Activated naive CD8-positive, alpha-beta T cell treated with anti-CD3 and anti-CD28 coated beads for 36 hours (primary cell): ENCODE measurements at places on chromosomes 6 and 20.

DNA sequence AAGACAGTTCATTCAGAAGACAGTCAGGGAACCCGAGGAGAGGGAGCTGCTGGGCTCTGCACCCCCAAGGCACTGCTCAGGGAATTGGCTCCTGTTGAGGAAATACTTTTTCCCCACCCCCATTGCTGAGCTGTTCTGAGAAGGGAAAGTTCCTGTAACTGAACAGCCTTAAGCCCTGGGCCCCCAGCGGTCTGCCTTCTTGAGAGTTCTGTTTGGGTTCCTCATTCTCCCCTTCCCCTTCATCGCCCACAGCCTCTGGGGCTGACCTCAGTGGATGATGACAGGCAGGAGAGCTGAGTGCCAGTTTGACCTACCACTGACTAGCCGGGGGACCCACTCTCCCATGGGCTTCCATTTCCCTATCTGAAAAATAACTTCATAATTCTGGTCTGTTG is 10.7 kb downstream of the HCK start:
- DNase-seq = no peak

GRCh38 chr6:98928688-98929087 is 19.1 kb downstream of the FBXL4 start:
- no peak for DNase-seq

- DNase-seq = no peak
These were observed 39.5 kb upstream of the CHRNA4 start for GRCh38 chr20:63400486-63401210.

DNA sequence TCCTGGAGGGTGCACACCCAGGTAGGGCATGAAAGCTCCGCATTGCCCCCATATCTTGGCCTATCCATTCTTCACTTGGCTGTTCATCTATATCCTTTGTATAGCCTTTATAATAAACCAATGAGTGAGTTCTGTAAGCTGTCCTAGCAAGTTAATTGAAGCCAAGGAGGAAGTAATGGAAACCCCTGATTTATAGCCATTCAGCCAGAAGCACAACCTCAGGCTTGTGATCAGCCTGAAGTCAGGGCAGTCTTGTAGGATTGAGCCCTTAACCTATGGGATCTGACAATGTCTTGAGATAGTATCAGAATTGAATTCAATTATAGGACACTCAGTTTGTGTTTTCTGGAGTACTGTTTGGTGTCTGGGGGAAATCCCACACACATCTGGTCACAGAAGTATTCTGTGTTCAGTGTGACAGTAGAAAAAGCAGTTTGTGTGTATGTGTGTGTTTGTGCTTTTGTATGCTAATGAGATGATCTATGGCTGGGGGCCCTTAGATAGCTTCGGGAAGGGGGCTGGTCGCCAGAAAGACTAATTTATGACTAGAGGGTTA is 5.7 kb downstream of the NT5E start:
- DNase-seq = no peak

DNA sequence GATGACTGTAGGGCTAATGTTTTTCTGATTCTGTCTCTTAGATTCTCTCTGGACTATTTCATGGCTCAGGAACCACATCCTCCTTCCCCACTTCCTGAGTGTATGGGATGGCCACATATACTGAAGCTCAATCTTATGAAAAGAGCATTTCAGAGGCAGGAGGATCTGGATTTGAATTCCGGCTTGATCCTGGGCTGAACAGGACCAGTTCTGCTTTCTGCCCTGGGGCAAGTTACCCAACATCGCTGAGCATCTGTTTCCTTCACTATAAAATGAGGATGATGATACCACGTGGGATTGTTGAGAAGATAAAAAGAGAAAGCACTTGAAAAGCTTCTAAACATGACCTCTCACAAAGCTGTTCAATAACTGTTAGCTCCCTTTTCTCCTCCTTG is 168.4 kb upstream of the TNFAIP3 start:
- no peak for DNase-seq
